NCI-H510A treated with DMSO at 0.1 percent for 48 hours (cell line): ENCODE measurements at places on chromosomes 7 and 10.

DNA sequence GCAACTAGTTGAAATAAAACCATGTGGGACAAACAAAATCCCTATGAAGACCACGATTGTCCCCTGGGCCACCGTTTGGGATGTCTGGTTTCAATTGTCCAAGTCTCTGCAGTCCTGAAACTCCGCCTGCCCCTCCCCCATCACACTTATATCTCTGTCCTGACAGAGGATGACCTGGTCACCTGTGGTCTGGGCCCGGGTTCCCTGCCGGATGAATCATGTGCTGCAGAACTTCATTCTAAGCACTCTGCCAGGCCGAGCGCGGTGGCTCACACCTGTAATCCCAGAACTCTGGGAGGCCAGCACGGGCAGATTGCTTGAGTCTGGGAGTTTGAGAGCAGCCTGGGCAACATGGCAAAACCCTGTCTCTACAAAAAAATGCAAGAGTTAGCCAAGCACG lies 91.1 kb downstream of the COL13A1 start:
- no peak for DNase-seq

DNA sequence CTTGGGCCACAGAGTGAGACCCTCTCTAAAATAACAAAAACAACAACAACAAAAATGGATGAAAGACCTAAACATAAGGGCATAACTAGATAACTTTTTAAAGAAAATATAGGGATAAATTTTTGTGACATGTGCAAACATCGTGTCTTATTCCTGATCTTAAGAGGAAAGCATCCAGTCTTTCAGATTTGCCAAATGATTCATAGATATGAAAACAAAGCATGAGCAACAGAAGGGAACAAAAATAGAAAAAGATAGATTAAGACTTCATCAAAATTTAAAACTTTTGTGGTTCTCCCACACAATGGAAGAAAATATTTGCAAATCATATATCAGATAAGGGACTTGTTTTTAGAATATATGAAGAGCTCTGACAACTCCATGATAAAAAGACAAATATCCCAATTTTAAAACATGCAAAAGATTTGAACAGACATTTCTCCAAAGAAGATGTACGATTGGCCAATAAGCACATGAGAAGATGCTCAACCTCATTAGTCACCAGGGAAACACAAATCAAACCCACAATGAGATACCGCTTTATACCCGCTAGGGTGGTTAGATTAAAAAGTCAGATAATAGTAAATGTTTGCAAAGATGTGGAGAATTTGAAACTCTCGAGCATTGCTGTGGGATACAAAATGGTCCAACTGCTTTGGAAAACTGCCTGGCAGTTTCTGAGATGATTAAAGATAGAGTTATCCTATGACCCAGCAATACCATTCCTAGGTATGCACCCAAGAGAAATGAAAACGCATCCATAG lies 20.3 kb downstream of the PPIF start:
- no peak for DNase-seq

DNA sequence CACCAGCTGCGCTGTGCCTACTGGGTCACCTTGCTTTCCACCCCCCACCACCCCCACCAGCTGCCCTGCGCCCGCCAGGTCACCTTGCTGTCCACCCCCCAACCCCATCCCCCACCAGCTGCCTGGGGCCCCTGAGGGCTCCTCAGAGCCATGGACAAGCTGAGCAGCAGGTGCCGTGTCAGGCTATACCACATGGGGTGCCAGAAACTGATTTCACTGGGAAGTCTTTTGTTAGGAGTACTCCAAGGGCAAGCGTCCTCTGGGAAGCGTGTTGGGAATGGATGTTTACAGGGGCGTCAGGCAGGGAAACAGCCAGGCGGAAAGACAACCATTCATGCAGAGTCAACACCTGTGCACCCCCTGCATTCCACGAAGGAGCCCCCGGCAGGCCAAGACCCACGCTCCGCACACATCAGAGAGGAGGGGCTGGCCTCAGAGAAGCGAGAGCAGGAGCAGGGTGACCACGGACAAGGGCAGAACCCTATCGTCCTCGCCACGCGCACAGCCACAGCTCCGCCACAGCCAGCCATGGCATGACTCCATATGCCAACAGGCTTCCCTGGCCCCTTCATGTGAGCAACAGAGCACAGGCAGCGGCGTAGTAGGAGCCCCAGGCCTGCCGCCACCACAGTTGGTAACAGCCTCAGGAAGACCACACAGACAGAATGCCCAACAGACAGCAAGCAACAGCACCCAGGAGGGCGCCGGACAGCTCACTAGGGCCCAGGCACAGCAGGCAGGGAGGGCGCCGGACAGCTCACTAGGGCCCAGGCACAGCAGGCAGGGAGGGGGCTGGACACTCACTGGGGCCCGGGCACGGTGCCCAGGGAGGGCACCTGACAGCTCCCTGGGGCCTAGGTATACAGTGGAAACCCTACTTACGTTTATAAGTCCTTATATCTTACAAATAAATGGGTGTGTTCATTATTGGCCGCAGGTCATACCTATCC lies 180.8 kb downstream of the MAD1L1 start:
- DNase-seq = peak; percentile 53

- no peak for DNase-seq
These were observed 337.7 kb downstream of the GATA3 start for GRCh38 chr10:8392216-8392615.

- DNase-seq = no peak
These were observed 31.6 kb upstream of the AGMO start for GRCh38 chr7:15593382-15593781.

GRCh38 chr10:6647811-6648526 lies 67.9 kb upstream of the PRKCQ start:
- no peak for DNase-seq

- DNase-seq = no peak
These were observed 76.3 kb downstream of the FOXL3 start for GRCh38 chr7:366161-366803.

GRCh38 chr7:94618126-94618525 lies 37.8 kb downstream of the SGCE start:
- no peak for DNase-seq

DNA sequence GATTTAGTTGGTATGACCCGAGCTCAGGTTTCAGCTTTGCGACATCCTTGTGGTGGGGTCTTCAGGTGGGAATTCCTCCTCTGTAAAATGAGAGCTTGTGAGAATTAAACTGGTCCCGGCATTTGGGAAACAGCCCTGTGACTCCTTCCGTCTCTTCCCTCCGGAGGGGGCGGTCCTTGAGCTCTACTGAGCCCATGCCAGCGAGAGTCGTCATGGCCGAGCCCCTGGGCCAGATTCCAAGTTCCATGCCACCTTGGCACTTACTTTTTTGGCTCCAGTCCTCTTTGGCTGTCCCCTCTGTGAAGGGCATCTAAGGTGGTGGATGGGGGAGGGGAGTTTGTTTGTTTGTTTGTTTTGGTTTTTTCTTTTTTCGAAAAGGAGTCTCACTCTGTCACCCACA lies 47.6 kb downstream of the GTF2IRD1 start:
- DNase-seq = no peak

GRCh38 chr7:13115855-13116254 lies 428.4 kb downstream of the ARL4A start:
- no peak for DNase-seq

DNA sequence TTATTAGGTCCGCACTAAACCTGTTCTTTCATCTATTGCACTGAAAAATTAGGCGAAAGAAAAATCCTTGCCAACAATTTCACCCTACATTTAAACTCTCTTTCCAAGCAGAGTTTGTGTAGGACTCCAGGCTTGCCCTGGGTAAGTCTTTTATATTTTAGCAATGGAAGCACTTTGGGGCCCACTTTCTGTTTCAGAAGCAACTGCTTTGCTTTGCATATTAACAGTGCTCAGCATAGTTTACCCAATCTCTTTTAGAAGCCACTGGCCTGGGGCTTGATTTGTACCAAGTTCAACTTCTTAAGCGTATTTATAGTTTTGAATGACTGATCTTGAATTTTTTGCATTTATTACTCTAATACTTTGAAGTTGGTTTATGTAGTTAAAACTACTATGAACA lies 78.8 kb upstream of the MDFIC start:
- DNase-seq = no peak

- DNase-seq = no peak
These were observed 214.0 kb downstream of the CRPPA start for GRCh38 chr7:16207321-16207720.

- DNase-seq = no peak
These were observed 8.7 kb downstream of the DIP2C start for GRCh38 chr10:680745-681144.

DNA sequence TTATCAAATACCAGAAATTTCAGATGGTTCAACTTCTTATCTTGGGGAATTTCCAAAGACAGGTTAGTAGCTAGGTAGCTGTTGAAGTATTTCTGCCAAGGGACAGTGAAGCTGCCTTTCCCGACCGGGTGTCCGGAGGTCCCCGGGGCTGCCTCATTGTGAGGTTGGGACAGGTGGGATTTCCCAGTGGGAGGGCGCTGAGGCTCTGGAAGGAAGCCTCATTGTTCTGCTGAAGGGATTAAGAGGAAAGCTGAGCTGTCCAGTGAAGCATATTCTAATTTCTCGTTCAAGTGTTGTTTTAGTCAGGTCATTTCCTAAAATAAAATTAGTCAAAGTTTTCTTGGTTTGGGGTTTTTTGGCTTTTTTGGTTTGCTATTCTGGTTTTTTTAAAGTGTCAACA lies 244.2 kb downstream of the MGMT start:
- DNase-seq = no peak

GRCh38 chr10:43960981-43961380 lies 312.3 kb upstream of the ZNF32 start:
- DNase-seq = no peak

GRCh38 chr7:35552691-35553090 lies 142.2 kb downstream of the HERPUD2 start:
- no peak for DNase-seq

DNA sequence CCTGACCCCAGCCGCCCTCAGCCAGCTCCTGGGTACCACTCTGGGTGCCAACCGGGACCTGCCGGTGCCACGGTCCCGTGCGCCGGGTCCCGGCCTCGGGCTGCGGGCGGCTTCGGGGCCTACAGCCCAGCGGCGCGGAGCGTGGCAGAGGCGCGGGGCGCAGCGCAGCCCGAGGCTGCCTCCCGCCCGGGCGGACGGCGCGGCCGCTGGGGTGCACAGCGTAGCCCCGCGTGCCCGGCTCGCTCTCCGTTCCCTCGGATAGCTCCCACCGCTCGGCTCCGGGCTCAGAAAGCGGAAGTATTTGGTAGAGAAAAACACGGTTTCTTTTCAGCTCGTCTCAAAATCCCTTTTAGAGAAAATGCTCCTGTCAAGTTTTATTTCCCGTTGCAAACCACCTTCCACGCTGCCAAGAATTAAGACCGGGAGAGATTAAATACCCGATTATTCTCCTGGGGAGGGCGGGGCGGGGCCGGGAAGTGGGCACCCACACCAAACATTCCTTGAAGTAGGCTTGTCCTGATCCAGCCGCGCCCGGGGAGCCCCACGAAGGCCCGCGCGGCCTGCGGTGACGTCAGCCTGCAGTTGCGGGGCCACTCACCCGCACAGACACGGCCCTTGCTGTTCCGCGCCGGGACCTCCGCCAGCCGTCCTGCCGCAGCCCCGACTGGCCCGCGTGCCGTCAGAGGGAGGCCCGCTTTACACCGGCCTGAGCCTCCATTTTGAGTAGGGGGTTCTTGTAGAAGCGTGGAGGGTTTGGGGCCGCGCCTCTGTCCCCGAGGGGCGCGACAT lies 7.2 kb downstream of the HOXA13 start:
- no peak for DNase-seq

- no peak for DNase-seq
These were observed 229.5 kb downstream of the PTPRN2 start for GRCh38 chr7:158357898-158358821.

DNA sequence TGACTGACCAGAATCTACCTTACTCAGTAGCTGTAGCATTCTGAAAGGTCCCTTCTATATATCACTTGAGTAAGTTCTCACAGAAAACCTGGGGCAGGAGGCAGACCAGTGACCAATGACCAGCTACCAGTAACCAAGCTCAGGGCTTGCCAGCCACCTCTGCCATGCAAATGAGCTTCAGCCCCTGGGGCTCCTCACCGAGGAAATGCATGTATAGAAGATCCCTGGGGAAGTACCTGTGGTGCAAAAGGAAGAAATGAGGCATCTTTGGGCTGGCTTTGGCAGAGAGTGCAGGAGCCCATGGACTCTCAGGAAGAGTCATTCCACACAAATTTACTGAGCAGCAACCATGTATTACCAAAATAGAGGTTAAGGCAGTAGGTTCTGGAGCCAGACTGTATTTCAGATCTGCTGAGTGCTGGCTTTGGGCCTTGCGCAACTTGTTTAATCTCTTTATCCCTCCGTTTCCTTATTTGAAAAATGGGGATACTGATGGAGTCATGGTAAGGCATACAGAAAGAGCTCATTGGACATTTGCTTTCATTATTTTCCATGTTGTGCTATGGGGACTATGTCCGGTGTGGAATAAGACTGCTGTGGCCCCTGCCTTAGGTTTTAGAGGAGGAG lies 41.1 kb upstream of the FAM204A start:
- no peak for DNase-seq

DNA sequence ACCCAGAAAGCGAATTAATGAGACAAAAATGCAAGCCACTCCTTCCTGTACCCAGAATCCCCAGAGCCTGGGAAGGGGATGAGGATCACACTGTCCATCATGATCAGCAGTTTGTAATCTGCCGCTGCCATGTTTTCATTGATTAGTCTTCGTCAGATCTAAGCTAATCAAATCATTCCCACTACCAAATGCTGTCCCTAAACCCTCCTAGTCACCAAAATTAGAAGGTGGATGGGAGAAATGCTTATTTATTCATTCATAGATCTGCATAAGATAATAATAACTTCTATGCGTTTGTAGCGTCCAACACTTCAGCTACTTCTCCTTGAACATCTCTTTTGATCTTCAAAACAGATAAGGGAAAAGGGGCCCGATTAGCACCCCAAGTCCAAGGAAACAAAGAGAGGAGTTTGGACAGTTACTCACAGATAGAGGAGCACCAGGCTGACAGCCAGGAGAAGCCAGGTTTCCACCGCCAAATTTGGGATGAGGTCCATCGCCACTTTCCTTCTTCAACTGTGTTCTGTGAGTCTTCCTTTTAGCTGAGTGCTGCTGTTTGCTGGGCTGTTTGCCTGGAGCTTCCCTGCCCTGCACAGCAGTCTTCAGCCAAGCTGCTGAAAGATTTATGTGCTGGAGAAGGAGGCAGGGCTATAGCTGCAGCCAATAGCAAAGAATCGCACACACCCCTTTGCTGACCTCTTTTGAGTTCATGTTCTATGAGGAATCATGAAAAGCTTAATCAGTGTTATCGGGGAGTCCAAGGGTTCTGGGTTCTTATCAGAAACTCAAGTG lies at the start of gene CYP3A5:
CYP3A5 (minus strand) TSS at position 597 of the 792 bp plus-strand sequence; CDS start at position 497, 100 bp downstream.
- DNase-seq = no peak

DNA sequence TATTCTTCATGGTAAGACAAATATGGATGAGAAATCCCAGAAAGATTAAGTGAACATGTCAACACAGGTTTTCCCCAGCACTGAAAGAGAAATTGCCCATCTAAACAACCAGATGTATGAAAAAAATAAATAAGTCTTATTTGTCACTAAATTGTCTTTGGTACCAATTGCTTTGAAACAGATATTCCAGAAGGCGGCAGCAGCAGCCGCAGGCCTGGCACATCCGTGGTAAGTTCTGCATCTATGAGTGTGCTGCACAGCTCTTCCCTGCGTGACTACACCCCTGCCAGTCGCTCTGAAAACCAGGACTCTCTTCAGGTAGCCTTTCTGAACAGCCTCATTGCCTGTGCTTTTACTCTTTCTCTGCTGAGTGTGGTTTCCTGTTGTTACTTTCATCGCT lies 49.7 kb upstream of the GATAD1 start:
- no peak for DNase-seq
